ENCODE measurements at places on chromosomes 12 and 14.
A peak's percentile ranks its signal among the peaks of the same experiment; 100 is the strongest.

DNA sequence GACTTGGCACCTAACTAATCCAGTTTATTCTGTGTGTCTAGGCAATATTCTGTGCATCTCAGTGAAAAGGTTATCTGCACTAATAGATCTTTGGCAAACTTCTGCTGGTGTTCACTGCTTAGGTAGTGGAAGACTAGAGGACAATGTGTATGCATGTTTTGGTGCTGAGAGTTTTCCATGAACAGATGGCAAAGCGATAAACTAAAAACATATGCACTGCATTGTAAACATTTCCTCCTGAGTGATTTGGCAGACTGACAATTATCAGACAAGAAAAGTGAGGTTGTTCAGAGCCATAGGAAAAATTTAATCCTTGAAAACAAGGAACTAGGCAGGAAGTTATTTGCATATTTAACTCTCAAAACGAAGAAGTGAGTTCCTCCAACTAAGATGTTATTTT, 400.4 kb downstream of the ATP23 start:
- no peak for DNase-seq

- no peak for DNase-seq
Measured at GRCh38 chr12:32178341-32179010, 71.8 kb downstream of the BICD1 start.

DNA sequence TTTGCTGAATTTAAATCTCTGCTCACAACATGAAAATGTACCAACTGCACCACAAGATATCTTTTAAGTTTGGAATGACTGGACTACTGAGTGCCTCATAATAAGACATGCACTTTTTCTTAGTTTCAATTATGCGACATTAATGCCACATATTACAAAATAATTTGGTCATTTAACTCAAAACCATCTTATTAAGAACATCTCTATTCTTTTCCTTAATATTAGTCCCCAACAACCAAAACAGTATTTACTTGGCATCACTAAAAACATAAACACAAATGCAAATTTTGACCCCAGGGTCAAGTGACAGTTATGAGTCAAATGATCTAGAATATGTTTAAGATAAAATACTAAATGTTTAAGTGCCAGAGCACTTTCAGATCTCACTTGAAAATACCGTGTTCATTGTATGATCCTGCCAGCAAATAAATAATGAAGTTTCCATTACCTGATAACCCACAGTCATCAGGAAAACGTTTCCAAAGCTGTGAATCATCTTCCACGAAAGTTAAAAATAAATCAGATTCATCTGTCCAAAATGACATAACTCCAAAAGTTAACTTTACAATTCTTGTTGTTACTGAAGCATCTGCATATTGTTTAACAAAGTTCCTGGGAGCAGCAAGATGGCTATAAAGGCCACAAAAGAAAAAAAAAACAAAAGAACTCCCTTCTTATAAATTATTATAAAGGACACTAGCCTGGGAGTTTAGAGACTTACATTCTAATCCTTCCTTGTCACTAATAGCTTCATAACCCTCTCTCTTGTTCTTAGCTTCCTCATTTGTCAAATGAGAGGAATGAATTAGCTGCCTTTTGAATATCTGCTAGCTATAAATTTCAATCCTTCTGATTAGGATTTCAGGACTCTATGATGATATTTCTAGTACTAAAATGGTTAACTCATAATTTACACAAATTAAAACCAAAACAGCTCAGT, 30.5 kb upstream of the AP4S1 start:
- no peak for DNase-seq

DNA sequence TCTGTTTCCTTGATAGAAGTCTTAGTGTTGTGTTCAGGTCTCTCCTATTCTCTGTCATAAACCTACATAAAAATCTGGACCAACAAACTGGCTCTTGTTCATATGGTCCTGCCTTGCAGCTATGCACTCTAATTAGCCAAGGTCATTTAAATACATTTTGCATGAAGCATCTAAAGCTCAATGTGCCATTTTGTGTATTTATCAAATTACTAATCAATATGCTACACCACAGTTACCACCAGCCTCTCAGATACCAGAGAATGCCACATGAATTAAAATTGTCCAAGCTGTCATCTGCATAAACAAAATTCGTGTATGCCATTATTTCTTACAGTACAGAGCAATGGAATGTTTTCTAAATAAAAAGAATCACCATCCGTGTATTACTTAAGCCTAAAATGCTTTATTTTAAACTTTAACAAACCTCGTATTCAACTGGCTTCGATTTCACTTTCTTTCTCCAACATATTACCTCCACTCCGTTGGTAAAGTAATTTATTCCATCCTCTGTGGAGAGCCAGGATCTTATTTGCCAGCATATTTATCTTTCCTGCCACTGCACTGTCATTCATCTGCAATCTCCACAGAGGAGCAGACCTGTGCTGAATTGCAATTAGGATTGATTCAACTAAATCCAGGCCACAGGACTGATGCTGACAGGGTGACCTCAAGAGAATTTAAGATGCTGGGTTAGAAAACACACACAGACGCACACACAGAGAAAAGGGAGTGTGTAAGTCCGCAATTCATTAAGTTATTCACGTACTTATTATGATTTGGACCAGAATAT, 284.1 kb upstream of the FOXG1 start:
- no peak for DNase-seq

DNA sequence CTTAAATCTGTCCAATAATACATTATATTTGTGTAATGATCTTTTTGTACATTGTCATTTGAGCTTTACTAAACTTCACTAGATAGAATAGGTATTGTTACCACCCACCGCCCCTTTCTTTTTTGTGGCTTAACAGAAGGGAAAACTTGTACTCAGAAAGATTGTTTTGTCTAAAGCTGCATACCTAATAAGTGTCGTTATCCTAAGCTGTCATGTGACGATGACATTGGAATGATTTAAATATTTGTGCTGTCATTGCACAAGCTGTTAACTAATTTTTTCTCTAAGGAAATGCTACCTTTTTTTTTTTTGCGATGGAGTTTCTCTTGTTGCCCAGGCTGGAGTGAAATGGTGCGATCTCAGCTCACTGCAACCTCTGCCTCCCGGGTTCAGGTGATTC, 3.6 kb downstream of the DIP2B start:
- no peak for DNase-seq

DNA sequence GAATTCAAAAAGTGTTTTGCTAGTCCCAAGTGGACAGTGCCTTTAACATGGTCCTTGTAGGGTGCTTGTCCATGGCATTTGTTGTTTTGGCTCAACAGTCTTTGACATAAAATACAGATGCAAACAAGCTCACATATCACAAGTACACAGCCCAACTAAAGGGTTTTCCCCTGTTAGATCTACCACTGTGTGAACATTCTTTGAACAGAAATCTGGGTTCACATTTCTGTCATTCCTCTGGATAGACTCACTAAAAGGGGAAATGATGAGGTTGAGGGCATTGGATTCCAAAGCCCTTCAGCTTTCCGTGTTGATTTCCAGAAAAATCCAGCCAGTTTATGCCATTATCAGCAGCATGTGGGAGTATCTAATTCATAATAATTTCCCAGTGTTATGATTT, 54.1 kb downstream of the EP400 start:
- no peak for DNase-seq

- DNase-seq, result no peak
Measured at GRCh38 chr14:98904677-98905076, 367.3 kb downstream of the BCL11B start.

DNA sequence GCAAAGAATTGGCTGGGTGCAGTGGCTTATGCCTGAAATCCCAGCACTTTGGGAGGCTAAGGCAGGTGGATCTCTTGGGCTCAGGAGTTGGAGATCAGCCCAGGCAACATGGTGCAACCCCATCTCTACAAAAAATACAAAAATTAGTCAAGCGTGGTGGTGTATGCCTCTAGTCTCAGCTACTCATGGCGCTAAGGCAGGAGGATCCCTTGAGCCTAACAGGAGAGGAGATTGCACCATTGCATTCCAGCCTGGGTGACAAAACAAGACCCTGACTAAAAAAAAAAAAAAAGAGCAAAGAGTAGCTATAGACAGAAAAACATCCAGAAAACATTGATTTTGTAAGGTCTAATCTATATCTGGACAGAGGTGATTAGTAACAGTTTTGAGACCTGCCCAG, 25.0 kb downstream of the KIF21A start:
- no peak for DNase-seq

DNA sequence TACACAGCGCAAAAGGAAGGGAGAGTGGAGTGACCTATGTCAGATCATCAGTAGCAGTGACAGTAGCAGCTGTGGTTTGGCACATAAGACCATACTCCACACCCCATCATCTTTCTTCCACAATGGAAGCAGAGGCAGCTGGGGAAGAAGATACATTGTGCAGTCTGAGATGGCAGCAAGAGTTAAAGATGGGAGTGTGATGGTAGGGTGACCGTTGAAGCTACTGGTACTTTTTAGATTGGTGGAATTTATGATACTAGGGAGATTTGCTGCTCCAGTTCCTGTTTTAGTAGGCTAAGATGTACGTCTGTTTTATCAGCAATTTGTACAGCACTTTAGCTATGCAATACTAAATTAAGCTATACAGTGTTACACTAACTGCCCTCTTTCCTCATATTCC, 291.0 kb downstream of the FUT8 start:
- DNase-seq, result no peak

GRCh38 chr12:119016715-119017114, 35.4 kb downstream of the SRRM4 start:
- DNase-seq, result no peak

- DNase-seq, result peak; percentile 93
Measured at GRCh38 chr12:13196130-13196921, at the start of gene EMP1. Gene EMP1 (plus strand): TSS chr12:13196726. CDS start chr12:13211511, 14,785 bp downstream.

DNA sequence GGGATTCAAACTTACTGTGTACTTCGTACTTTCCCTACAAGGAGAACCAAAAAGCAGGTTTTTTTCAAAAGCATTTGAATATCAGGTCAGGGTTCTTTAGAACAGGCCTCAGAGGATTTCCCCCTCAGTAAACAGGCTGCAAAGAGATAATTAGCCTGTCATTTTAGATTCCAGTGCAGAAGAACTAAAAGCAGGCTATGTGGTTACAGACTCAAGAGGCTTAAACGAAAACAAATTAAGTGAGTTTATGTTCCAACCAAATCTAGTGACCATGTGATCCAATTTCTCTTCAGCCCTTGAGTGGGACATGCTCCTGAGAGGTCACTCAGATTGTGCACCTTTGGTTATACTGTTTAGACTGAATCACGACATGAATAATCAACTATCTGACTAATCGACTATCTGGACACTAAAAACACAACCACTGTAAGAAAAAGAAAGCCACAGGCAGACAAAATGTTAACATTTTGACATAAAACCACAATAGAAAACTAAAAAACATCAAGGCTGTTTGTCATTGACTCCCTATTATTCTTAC, 4.5 kb downstream of the TMED8 start:
- DNase-seq, result peak; percentile 8

DNA sequence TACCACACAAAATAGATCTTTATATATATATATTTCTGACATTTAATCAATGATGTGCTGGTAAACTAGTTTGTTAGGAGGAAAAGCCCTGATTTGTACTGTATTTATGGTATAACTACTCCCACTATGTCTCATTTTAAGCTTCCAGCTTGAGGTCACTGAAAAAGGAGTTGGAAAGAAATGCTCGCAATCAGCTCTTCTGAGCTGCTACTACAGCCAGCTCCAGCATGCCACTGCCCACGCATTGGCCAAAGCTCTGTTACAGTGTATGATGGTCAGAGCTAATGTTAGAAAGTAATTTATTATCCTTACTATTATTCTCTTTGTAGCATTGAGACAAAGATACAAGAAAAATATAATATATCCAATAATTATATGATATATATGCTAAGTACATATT, 55.0 kb upstream of the PCED1B start:
- no peak for DNase-seq

- DNase-seq, result no peak
Measured at GRCh38 chr14:96478119-96478518, 24.1 kb upstream of the PAPOLA start.

- no peak for DNase-seq
Measured at GRCh38 chr14:94823556-94824341, 53.8 kb upstream of the GSC start.
